ENCODE measurements at places on chromosomes 13 and 19. TPM values are rescaled to one million over a fixed set of nuclear protein-coding genes. Genes with fewer than 3 reads are reported as not detected.

GRCh38 chr19:1250437-1251260, 2.3 kb downstream of the MIDN start:
- peaks cover 49% of the 10 kb centered on the region for H3K4me1 ChIP-seq
- H3K36me3 ChIP-seq, result peaks cover 26% of the 10 kb centered on the region
- H3K4me3 ChIP-seq, result peak overlapping the region; percentile 88
- no peaks in the 10 kb centered on the region for H3K27me3 ChIP-seq
- DNase-seq, result peak; percentile 87
- H3K27ac ChIP-seq, result peak overlapping the region; percentile 99

GRCh38 chr19:48913114-48913889, 13.2 kb downstream of the NUCB1 start:
- H3K27ac ChIP-seq, result no peak overlapping the region
- no peaks in the 10 kb centered on the region for H3K4me1 ChIP-seq
- no peaks in the 10 kb centered on the region for H3K27me3 ChIP-seq
- no peak overlapping the region for H3K4me3 ChIP-seq
- peaks cover 51% of the 10 kb centered on the region for H3K36me3 ChIP-seq

- no peak overlapping the region for H3K27ac ChIP-seq
- H3K4me3 ChIP-seq, result no peak overlapping the region
- no peak for DNase-seq
- no peaks in the 10 kb centered on the region for H3K27me3 ChIP-seq
- H3K4me1 ChIP-seq, result peaks cover 10% of the 10 kb centered on the region
Observed at GRCh38 chr13:43061496-43062280, 38.3 kb downstream of the DNAJC15 start.

GRCh38 chr13:70516226-70516625, 408.0 kb upstream of the KLHL1 start:
- H3K27ac ChIP-seq, result no peak overlapping the region
- no peak for DNase-seq
- no peaks in the 10 kb centered on the region for H3K4me1 ChIP-seq
- no peaks in the 10 kb centered on the region for H3K36me3 ChIP-seq
- H3K27me3 ChIP-seq, result no peaks in the 10 kb centered on the region
- no peak overlapping the region for H3K4me3 ChIP-seq

GRCh38 chr19:4567584-4568071, 8.1 kb upstream of the SEMA6B start:
- H3K27me3 ChIP-seq, result no peaks in the 10 kb centered on the region
- H3K4me3 ChIP-seq, result no peak overlapping the region
- no peak overlapping the region for H3K27ac ChIP-seq
- H3K4me1 ChIP-seq, result no peaks in the 10 kb centered on the region

DNA sequence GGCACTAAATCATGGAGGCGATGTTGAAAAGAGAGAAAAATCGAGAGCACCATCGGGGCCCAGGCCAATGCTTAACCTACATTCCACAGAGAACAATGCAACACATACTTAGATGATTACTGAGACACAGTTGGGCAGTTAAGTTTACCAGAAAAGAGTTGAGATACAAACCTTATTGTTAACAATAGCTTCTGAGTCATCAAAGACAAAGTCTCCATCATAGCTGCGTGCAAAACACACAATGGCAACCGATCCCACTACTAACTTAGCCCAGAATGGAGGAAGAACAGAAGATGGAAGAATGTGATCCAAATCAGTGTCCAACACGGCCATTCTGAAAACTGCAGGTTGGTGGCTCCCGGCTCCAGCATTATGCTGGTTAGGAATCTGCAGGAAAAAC, 6.2 kb downstream of the TMTC4 start:
- DNase-seq, result no peak
- H3K27ac ChIP-seq, result no peak overlapping the region
- peaks cover 10% of the 10 kb centered on the region for H3K4me1 ChIP-seq
- peaks cover 37% of the 10 kb centered on the region for H3K36me3 ChIP-seq
- H3K27me3 ChIP-seq, result no peaks in the 10 kb centered on the region
- H3K4me3 ChIP-seq, result no peak overlapping the region

DNA sequence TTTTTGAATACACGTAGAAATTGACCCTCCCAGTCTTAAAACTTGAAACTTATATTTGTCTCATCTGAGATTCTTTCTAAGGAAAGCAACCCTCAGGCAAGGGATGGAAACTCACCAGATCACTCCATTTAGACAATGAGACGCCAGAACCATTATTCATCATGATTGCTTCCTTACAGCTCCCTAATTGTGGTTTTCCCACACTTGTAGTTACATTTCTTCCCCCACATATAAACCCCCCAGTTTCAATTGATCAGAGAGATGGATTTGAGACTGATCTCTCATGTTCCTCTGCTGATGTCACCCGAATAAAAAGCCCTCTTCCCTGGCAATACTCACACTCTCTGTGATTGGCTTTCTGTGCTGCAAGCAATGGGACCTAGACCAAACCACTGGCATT, 197.9 kb upstream of the STARD13 start:
- no peaks in the 10 kb centered on the region for H3K36me3 ChIP-seq
- no peak overlapping the region for H3K27ac ChIP-seq
- H3K4me1 ChIP-seq, result no peaks in the 10 kb centered on the region
- H3K4me3 ChIP-seq, result no peak overlapping the region
- no peaks in the 10 kb centered on the region for H3K27me3 ChIP-seq

DNA sequence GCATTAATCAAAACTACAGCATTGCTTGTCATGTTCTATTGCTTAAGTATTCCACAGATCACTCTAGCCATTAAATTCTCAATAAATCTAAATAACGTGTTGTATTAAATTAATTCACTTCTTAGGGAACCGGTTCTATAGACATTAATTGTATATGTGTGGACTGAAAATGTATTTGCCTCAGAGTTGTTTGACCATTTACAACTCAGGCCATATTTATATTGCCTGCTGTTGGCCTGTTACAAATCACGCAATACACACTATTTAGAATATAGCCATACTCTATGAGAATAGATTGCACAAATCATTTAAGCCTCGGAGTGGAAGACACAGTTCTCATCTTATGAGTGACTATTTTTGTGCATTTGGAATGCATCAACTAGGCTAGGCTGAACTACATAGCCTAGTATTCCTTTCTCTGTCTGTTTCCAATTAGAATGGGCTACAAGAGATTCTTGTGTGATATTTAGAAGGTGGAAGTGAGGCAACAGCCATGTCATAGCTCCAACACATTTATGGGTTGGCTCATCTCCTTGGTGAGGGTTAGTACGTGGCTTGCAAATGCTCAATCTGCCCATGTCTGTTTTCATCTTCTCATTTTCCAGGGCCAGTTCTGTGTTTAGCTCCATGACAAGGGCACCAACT, 1116.1 kb downstream of the PCDH9 start:
- H3K36me3 ChIP-seq, result no peaks in the 10 kb centered on the region
- H3K4me1 ChIP-seq, result no peaks in the 10 kb centered on the region
- no peak for DNase-seq
- no peak overlapping the region for H3K27ac ChIP-seq

- DNase-seq, result no peak
- H3K4me3 ChIP-seq, result no peak overlapping the region
- no peaks in the 10 kb centered on the region for H3K4me1 ChIP-seq
- no peaks in the 10 kb centered on the region for H3K27me3 ChIP-seq
Observed at GRCh38 chr13:113354831-113355610, 8.9 kb downstream of the GRTP1 start.

ITGBL1 gene
- not detected for total RNA-seq

TICAM1 gene
- total RNA-seq, result 22.7 TPM

ANKLE1 gene
- 1.3 TPM for total RNA-seq

CCDC70 gene
- total RNA-seq, result not detected

CYP4F3 gene
- total RNA-seq, result not detected

C2CD4C gene
- total RNA-seq, result not detected

VN1R2 gene
- total RNA-seq, result not detected
